GM12878 (cell line): ENCODE measurements at places on chromosomes 1 and 21.
A peak's percentile ranks its signal among the peaks of the same experiment; 100 is the strongest.

- DNase-seq = peak; percentile 77
Observed at GRCh38 chr1:198669023-198669698, 30.3 kb downstream of the PTPRC start.

DNA sequence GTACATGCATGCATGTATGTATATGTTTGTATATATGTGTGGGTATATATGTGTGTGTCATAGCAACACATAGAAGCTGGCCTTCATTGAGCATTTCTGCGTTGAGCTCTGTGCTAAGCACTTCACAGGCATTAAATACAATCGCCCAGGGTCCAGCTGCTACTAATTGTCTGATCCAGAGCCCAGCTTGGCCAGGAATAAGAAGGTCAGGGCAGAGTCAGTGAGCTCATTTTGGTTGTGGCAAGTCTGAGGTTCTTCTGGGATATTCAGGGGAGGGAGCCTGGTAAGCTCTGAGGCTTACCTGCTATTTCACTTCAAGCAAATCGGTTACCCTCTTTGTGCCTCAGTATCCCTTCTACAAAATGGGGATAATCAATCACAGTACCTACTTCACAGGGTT, 59.6 kb downstream of the FOXO6 start:
- no peak for DNase-seq

GRCh38 chr1:212234431-212235395, 50.5 kb upstream of the PPP2R5A start:
- DNase-seq = no peak

DNA sequence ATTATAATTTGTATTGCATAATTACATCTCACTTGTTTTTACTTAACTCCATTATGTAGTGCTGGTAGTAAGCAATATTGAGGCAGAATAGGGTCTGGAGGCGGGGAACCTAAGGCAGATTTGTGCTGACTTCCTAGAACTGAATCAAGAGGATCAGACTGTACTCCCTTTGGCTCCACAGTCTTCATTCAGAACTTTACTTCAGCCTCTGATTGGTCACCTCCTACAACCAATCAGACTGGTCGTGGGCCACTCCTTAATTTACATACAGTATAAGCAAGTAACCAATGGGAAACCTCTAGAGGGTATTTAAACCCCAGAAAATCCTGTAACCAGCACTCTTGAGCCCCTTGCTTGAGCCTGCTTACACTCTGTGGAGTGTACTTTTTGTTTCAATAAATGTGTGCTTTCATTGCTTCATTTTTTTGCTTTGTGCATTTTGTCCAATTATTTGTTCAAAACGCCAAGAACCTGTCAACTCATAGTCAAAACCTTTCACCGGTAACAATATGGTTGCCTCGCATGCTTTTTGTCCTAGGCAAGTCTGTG, 31.6 kb downstream of the ZBTB8OS start:
- DNase-seq = no peak

GRCh38 chr21:42653231-42654061, at the start of gene PDE9A:
Gene PDE9A (plus strand): TSS chr21:42653621. CDS start chr21:42653815, 194 bp downstream.
- DNase-seq = no peak

DNA sequence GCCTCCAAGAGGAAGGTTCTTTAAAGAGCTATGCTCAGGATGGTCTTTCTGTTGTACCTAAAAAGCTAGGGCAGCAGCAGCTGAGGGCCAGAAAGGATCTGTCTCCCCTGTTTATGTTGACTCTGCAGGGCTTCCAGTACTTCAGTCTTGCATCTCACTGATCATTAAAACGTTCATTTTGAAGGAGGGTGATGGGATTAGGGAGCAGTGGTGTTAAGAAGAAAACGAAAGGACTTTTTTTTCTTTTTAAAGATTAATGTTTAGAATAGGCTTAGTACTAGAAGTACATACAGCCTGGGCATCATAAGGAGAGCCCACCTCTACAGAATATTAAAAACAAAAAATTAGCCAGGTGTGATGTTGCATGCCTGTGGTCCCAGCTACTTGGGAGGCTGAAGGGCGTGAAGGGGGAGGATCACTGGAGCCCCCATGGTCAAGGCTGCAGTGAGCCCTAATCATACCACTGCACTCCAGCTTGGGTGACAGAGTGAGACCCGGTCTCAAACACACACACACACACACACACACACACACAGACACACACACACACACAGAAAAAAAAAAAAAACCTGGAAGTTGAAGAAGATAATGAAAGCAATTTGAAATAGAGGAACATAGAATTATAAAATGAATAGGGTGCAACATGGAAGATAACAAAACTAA, 2.9 kb downstream of the CR1L start:
- DNase-seq = no peak
